Activated naive CD8-positive, alpha-beta T cell treated with anti-CD3 and anti-CD28 coated beads for 36 hours (primary cell): ENCODE measurements at places on chromosomes 6 and 20. TPM values are rescaled to one million over a fixed set of nuclear protein-coding genes. Genes with fewer than 3 reads are reported as not detected.

- H3K4me1 ChIP-seq, result peaks cover 17% of the 10 kb centered on the region
- H3K4me3 ChIP-seq, result no peak overlapping the region
- DNase-seq, result no peak
These were observed 5.1 kb downstream of the MOCS1 start for GRCh38 chr6:39929039-39929732.

The HLA-DQA2 gene
- 0.46 TPM for total RNA-seq

DNA sequence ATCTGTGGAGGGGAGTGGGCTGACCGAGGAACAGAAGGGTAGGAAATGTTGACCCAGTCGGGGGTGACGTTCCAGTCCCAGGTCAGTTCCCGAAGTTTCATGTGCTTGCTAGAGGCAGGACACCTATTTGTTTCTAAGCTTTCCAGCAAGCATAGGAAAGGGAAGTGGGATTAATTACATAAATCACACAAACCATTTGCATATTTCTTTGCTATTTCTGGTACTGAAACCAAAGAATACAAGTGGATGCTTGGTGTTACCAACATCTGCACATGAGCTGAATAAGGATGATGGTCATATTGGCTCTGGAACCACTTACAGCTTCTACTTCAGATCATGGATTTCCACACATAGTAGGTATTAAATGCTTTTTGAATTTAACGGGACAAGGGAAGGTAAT lies 546.5 kb downstream of the PRKN start:
- peaks cover 8% of the 10 kb centered on the region for H3K4me1 ChIP-seq
- H3K36me3 ChIP-seq, result no peaks in the 10 kb centered on the region
- no peak overlapping the region for H3K4me3 ChIP-seq

DNA sequence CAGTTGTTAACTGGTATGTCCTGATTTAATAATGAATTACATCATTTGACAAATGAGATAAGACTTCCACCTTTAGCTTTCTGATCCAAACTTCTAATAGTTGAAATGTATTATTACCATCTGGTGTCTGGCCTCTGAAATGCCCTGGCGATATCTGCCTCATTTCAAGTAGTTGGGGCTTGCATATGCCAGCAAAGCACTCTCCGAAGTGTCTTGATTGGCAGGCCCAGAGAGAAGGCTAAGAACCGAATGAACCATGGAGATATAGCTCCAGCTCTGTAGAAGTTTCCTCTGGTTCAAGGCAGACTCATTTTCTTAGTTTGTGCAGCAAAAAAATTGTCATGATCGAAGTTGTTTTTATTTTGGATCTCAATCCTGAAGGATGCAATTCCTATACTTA lies 13.4 kb upstream of the HIVEP2 start:
- no peak overlapping the region for H3K4me3 ChIP-seq
- H3K4me1 ChIP-seq, result peaks cover 2% of the 10 kb centered on the region
- DNase-seq, result no peak
- no peaks in the 10 kb centered on the region for H3K27me3 ChIP-seq

DNA sequence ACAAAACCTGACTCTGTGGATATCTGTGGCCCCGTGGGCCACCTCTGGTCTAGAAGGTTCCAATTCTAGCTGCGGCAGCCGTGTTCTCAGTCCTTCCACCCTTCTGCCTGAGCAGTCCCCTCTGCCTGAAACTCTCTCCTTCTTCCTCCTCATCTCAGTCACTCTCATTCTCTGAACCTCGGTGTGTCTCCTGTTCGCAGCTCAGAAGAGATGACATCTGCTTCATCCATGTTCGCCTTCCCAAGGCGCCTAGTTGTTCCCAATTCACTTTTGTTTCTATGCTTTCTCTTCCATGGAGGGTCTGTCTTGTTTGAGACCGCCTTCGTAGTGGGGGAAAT lies 95.5 kb downstream of the CEBPB start:
- H3K4me3 ChIP-seq, result no peak overlapping the region
- H3K4me1 ChIP-seq, result no peaks in the 10 kb centered on the region
- H3K27ac ChIP-seq, result no peak overlapping the region
- no peaks in the 10 kb centered on the region for H3K36me3 ChIP-seq
- H3K27me3 ChIP-seq, result peaks cover 8% of the 10 kb centered on the region

The MAK gene
- 0.47 TPM for total RNA-seq

GRCh38 chr20:13402171-13402760 lies 181.2 kb downstream of the ISM1 start:
- no peak overlapping the region for H3K4me3 ChIP-seq
- H3K4me1 ChIP-seq, result peaks cover 9% of the 10 kb centered on the region
- H3K27ac ChIP-seq, result no peak overlapping the region
- H3K27me3 ChIP-seq, result no peaks in the 10 kb centered on the region
- peaks cover 24% of the 10 kb centered on the region for H3K36me3 ChIP-seq

DNA sequence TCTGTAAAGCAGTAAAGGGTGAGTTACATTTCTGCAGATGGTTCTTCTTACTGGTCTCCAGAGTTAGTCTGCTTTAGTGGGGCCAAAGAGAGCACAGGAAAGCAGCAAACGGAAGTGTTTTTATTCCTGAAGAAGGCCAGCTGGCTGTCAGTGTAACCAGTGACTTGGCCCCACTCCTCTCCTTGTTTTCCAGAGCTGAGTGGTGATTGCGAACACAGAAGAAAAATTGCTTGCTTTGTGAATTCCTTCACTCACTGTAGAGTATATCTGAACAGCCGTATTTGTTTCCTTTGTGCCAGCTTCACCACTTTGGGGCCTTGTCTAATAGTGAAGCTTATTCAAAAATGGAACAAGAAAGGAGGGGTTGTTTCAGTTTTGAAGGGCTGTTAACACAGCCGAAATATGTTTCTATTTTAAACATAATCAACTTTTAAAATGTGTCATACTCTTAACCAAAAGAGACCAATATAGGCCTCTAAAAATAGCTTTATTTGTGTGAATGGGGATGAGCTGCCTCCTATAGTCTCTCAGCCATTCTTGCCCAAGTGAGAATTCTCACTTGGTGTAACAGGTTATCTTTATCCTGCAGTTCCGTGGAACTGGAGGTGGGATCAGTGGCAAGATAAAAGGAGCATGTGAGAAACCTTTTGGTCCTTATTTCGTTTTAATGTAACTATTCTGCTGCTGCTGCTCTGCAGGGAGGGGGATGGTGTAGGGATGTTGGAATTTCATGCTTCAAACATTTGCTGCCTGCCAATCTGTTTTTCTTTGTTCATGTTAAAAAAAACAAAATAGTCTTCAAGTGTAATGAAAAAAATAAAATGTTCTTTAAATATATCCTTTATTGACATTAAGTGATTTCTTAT lies 37.8 kb downstream of the ZC2HC1B start:
- H3K27me3 ChIP-seq, result no peaks in the 10 kb centered on the region
- no peaks in the 10 kb centered on the region for H3K36me3 ChIP-seq
- no peak for DNase-seq
- peaks cover 8% of the 10 kb centered on the region for H3K4me1 ChIP-seq
- H3K27ac ChIP-seq, result no peak overlapping the region

The UTRN gene
- 41.6 TPM for total RNA-seq

- peaks cover 19% of the 10 kb centered on the region for H3K27me3 ChIP-seq
- no peak for DNase-seq
- no peaks in the 10 kb centered on the region for H3K36me3 ChIP-seq
- H3K4me3 ChIP-seq, result no peak overlapping the region
These were observed 30.3 kb upstream of the POPDC3 start for GRCh38 chr6:105209950-105210706.

DNA sequence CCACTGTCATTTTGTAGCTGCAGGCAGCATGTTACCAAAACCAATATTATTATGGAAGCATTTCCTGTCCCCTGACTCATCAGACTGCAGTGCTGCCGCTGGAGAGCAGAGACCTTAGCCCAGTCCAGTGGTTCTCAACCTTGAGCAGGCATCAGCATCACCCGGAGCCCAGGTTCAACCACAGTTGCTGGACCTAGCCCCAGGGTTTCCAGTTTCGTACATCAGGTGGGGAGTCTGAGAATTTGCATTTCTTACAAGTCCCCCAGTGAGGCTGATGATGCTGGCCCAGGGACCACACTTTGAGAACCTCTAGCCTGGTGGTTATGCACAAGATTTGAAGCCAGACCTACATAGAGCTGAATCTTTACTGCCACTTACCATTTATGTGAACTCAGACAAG lies 47.3 kb downstream of the LY86 start:
- H3K4me1 ChIP-seq, result peaks cover 25% of the 10 kb centered on the region
- H3K27me3 ChIP-seq, result no peaks in the 10 kb centered on the region
- DNase-seq, result no peak
- no peak overlapping the region for H3K4me3 ChIP-seq
- no peaks in the 10 kb centered on the region for H3K36me3 ChIP-seq

The TCF15 gene
- 0.23 TPM for total RNA-seq

The SCAND1 gene
- total RNA-seq, result 47.8 TPM

GRCh38 chr6:93035756-93036155 lies 383.6 kb downstream of the EPHA7 start:
- no peak for DNase-seq
- H3K4me3 ChIP-seq, result no peak overlapping the region
- H3K4me1 ChIP-seq, result no peaks in the 10 kb centered on the region
- no peaks in the 10 kb centered on the region for H3K36me3 ChIP-seq

DNA sequence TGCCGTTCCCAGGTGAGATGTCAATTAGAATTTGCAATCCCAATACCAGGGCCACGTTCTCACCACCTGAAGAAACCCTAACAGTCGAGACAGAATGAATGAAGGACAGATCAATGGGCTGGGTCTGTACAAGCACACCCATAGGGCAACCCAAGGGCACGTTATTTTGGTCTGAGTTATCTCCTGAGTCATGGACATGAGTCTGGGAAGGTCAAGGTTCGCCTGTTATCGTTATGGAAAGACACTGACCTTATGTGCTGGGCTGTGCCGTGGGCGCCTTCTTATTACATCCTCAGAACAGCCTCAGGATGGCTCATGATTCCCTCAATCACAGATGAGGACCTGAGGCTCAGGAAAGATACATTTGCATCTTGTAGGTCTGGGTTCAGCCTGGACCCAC lies 175.0 kb upstream of the SULF2 start:
- no peaks in the 10 kb centered on the region for H3K36me3 ChIP-seq
- no peaks in the 10 kb centered on the region for H3K4me1 ChIP-seq
- no peak overlapping the region for H3K4me3 ChIP-seq
- H3K27ac ChIP-seq, result no peak overlapping the region
- DNase-seq, result no peak

DNA sequence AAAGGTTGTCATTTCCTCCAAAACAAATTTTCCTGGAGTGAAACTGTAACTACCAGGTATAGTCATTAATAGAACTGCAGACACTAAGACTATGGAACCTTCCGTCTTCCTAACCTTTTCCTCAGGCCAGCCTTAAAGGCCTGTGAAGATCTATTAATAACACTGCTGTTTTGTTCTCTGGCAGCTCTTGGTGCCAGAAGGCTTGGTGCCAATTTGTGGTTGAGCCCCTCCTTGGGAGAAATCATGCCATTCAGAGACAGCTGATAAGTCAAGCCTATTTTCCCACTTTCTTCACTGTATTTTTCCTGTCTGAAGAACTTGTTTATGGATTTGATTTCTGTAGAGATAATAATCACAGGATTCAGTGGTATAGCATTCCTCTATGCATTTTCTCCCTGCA lies 64.8 kb downstream of the HCRTR2 start:
- no peaks in the 10 kb centered on the region for H3K27me3 ChIP-seq
- no peak overlapping the region for H3K4me3 ChIP-seq
- H3K27ac ChIP-seq, result no peak overlapping the region
- DNase-seq, result no peak
- no peaks in the 10 kb centered on the region for H3K36me3 ChIP-seq
- no peaks in the 10 kb centered on the region for H3K4me1 ChIP-seq

DNA sequence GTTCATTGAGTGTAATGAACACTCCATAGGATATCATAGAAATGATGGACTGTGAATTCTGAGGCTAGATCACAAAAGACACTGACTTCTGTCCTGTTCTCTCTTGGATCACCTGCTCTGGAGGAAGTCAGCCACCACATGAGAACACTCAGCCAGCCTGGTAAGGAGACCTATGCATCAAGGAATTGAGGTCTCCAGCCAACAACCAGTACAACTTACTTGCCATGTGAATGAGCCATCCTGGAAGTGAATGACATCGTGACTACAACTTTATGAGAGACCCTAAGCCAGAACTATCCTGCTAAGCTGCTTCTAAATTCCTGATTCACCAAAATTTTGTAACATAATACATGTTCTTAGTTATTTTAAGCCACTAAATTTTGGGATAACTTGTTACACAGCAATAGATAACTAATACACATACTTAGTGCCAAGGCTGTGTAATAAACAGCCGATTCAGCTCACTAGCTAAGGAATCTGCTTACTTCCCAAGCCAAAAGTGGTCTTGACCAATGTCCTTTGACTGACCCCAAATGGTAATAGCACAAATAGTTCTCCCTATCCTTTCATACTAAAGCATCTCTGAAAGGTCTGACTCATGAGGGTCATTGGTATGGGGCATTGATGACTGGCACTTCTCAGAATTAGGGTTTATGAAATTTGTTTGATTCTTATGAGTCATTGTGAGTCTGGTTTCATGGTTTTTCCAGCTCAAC lies 6.9 kb upstream of the CTNNBL1 start:
- H3K27ac ChIP-seq, result no peak overlapping the region
- no peak overlapping the region for H3K4me3 ChIP-seq
- H3K27me3 ChIP-seq, result peaks cover 37% of the 10 kb centered on the region
- H3K4me1 ChIP-seq, result peaks cover 18% of the 10 kb centered on the region
- no peaks in the 10 kb centered on the region for H3K36me3 ChIP-seq

DNA sequence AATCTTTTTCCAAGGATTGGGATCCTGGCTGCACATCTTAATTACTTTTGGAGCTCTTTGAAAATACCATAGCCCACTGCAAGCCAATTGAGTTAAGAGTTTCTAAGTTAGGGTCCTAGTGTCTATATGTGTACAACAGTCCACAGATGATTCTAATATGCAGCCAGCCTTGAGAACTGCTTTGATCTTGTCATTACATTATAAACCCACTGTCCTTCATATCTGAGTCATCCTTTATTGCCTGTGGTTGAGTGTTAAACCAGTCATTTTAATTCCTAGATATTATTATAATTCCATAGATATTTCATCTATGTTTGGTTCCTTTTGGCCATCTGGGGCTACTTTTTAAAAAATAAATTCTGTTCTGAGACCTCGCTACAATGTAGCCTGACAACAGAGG lies 24.1 kb downstream of the MCM8 start:
- H3K4me1 ChIP-seq, result no peaks in the 10 kb centered on the region
- H3K36me3 ChIP-seq, result peaks cover 28% of the 10 kb centered on the region
- no peaks in the 10 kb centered on the region for H3K27me3 ChIP-seq

- DNase-seq, result no peak
- no peaks in the 10 kb centered on the region for H3K4me1 ChIP-seq
- H3K27ac ChIP-seq, result no peak overlapping the region
These were observed 51.0 kb upstream of the CLDN20 start for GRCh38 chr6:155212616-155213380.
